ENCODE measurements at places on chromosomes 2 and 18. TPM values are rescaled to one million over a fixed set of nuclear protein-coding genes. Genes with fewer than 3 reads are reported as not detected.

KCNJ3 gene
- not detected for total RNA-seq

PTPRN gene
- not detected for total RNA-seq

CDKL4 gene
- total RNA-seq = 0.79 TPM

TEX44 gene
- total RNA-seq = not detected

- DNase-seq = no peak
These were observed 50.1 kb downstream of the PPM1B start for GRCh38 chr2:44218771-44219170.

Data from lung microvascular endothelial cell (primary cell).